Activated effector memory CD4-positive, alpha-beta T cell treated with anti-CD3 and anti-CD28 coated beads, Interleukin-2, amount 50 U/mL, for 16 hours (primary cell): ENCODE measurements at places on chromosomes 1 and 21.

DNA sequence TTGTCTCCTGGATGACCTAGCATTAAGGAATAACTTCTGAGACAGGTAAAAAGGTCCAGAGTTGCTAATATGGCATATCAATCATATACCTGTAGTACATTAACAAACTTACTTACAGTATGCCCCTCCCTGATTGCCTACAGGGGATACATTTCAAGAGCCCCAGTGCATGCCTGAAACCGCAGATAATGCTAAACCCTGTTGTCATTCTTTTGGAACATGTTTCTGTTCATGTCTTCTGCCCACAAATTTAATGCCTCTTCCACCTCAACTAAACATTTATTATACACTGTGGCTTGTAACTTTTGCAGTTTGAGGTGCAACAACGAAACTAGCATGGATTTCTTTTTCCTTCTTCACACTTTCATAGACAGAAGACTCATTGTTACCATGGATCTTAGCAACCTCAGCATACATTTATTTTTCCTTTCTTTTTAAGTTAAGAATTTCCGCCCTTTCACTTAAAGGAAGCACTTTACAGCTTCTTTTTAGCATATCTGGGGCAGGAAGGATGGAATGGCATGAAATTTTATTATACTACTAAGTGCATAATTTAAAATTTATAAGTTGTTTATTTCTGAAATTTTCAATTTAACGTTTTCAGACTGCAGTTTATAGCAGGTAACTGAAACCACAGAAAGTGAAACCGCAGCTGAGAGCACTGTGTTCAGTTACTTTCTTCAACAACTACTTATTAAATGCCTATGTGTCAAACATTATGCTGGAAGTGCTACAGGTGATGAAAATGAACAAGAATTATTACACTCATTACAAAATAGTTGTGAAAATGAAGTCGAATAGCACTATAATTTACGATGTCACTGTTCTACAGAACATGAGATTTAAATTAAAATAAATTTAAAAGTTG is 25.3 kb downstream of the F13B start:
- DNase-seq, result no peak

DNA sequence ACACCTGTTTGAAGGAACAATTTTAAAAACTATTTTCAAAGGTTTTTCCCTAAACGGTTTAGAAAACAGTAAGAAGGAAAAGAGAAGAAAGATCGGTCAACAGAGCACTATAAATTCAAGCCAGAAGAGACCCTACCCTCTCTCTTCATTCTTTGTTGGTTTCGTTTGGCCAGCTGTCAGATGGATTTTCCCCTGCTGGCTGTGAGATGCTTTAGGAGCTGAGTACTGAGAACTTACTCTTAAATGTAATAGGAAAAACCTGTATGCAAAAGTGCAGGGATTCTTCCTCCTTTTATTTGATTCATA is 1.3 kb upstream of the TXNIP start:
- DNase-seq, result no peak

DNA sequence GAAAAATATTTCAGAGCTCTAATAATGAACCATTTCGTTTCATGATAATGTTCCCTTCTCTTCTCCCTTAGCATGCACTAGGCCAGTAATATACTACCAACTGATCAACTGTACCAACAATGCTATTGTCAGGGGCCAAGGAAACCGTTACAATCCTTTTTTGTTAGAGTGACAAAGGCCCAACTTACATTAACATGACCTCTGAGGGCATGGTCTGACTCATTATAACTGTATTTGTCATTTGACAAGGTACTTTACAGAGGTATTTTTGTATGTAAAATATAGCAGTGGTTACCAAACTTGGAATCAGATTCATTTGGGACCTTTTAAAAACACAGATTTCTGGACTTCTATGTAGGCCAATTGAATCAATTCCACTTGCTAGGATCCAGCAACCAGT is 102.6 kb upstream of the RRP15 start:
- no peak for DNase-seq

DNA sequence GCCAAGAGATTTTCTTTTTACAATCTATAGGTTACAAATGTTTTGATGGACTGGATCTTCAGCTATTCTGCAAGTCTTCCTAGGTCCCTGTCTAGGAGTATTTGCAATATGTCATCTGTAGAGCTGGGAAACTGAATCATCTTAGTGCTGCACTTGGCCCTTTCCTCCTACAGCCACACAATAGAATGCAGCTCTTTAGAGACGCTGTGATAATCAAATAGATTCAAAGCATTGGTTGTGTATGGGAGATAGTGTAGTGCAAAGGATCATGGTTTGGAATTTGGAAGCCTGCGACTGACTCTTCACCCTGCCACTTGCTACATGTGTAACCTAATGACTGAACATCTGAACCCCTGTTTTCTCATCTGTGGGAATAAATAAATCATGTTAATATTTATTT is 93.7 kb downstream of the AK5 start:
- no peak for DNase-seq

DNA sequence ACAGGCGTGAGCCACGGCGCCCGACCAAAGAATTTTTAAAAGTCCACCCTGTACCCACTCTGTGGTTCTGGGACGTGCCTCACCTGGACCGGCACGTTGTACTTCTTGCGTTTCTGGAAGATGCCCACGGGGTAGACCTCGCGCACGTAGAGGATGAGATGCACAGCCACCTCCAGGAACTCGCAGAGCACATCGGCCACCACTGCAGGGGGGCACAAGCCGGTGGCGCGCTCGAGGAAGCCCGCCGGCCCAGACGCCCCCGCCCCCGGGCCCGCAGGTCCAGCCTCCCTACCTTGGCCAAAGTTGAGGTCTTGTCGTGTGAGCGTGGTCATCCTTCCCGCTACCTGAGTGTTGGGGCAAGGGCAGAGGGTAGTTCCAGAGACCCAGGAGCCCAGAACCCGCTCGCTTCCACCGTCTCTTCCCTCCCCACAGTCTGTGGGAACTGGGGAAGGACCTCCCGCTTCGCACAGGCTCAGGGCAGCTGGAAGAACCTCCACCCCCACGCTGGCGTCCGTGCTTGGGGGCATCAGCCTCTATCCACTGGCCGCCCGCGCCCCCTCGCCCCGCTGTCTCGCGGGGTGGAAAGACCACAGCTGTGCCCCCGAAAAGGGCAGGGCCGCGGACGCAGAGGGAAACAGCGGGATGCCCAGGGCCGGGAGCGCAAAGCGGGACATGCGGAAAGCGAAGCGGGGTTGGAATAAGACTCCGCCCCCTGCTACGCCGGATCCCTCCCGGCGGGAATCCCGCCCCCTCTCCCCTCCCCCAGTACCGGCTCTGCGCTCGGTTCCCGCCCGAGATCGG is 478 bp downstream of the MAD2L2 start:
- DNase-seq, result no peak

DNA sequence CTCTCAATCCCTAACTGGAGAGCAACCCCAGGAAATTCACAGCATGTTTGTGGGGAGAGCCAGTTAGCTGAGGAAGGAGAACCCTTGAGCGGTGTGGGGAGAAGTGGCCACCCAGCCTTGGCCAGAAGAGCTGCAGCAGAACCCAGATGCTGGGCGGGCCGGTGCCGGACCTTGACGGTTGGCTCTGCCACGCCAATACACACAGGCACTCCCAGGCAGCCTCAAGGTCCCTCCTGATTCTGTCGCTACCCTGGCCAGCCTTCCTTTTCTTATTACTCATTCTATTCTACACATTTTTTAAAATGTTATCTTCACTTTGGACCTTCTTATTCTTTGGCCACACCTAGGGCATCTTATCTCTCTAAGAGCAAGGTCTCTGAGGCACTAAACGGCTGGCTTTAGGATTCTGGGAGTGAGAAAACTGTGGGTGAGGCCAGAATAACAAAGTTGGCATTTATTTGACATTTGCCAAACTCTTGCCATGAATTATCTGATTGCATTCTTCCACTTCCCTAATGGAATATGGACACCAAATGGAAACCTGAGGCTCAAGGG is 50.4 kb upstream of the GPR37L1 start:
- DNase-seq, result no peak

DNA sequence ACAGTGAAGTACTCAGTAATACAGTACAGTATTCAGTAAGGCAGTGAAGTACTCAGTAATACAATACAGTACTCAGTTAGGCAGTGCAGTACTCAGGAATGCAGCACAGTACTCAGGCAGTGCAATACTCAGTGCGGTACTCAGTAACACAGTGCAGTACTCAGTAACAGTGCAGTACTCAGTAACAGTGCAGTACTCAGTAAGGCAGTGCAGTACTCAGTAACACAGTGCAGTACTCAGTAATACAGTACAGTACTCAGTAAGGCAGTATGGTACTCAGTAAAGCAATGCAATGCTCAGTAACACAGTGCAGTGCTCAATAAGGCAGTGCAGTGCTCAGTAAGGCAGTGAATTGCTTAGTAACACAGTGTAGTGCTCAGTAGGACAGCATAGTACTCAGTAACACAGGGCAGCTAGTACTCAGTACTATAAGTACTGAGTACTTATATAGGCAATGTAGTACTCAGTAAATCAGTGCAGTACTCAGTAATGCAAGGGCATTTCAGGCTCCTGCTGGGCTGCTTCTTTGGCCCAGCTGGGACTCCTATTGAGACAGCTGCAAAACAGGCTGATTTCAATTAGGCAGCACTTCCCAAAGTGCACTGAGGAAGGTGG is 411.3 kb downstream of the DISC1 start:
- no peak for DNase-seq

DNA sequence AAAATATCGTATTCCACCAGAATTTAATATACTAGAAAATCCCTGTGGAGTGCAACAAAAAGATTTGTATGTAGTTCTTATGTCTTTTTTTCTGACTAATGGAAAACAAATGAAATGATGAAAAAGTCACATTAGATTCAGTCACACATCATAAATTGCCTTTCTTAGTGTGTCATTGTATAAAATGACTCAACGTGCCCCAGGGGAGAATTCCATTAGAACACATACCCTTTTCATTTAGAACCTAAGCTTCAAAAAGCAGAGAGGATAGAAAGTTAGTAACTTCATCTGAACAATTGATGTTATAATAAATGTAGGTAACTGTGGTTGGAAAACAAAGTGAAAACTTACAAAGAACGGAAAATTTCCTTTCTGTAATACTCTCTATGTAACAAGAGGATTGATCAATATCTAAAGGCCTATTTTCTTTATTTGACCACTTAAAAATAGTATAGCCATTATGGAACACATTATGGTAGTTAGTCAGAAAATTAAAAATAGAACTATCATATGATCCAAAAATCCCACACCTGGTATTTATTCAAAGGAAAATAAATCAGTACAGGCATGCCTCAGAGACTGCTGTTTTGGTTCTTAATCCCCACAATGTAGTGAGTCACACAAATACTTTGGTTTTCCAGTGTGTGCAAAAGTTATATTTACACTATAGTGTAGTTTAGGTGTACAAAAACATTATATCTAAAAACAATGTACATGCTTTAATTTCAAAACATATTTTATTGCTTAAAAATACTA is 1016.1 kb downstream of the KCNT2 start:
- DNase-seq, result no peak

DNA sequence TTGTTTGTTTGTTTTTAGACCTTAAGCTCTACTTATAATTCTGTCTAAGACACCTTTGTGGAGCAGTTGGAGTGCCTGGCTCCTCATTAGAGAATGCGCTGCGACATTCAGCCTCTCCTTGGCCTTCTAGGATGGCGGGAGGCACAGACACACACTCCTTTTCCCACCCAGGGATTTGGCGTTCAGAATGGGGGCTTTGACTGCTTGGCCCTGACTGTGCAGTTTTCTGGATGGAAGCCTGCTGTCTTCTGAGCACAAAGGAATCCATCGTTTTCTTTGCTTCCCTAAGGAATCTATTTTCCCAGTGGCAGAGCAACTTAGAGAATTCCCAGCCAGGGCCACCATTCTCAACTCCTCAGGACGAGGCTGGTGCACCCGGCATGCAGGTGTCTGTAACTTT is 83.6 kb downstream of the GALNT2 start:
- no peak for DNase-seq

GRCh38 chr21:17536381-17536780 is 23.5 kb downstream of the CXADR start:
- no peak for DNase-seq

DNA sequence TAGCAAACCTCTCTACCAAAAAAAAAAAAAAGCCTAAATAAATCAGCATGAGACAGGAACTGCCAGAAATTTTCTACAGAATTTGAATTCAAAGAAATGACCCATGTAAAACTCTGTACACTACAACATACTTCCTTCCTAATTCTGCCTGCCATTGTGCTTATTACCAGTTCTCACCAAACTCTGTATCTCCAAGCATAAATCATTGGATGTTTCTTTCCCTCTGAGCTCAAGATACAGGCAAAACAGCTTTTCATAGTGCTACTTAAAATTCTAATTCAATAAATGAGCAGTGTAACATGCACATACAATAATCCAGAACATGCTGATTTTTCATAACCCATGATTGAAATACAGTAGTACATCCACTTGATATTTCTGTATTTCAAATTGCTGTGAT is 87.0 kb downstream of the EIF4G3 start:
- DNase-seq, result no peak

- DNase-seq, result no peak
Observed at GRCh38 chr1:8204826-8205225, 113.1 kb upstream of the SLC45A1 start.

DNA sequence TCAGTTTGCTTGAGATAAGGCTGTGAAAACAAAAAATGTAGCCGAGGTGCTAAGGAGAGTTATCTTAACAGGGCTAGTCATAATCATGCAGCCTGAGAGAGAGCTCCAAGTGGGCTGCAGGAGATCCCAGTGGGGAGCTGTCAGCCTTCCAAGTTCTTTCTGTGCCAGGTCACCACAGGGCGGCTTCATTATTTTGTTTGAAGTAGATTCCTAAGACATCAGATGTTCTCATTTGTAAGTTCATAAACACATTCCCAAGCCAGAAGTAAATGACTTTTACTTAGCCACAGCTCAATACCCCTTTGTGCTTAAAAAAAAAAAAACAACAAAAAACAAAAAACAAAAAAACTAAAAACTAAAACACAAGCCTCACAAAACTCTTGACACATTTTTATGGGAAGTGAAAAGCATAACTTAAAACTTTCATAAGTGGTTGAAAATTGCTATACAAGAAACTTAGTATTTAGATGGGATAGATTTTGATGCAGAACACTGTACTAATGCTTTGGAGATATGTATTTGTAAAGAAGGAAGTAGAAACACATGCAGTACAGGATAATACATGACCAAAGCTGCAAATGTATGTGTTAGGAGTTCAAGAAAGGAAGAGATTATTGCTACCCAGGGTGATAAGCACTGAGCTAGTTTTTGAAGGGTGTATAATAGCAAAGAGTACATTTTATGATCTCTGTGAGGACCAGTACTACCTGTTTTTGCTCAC is 8.6 kb downstream of the CDC14A start:
- DNase-seq, result no peak
